ENCODE measurements at places on chromosomes 1 and 21. TPM values are rescaled to one million over a fixed set of nuclear protein-coding genes. Genes with fewer than 3 reads are reported as not detected.
A peak's percentile ranks its signal among the peaks of the same experiment; 100 is the strongest.

DNA sequence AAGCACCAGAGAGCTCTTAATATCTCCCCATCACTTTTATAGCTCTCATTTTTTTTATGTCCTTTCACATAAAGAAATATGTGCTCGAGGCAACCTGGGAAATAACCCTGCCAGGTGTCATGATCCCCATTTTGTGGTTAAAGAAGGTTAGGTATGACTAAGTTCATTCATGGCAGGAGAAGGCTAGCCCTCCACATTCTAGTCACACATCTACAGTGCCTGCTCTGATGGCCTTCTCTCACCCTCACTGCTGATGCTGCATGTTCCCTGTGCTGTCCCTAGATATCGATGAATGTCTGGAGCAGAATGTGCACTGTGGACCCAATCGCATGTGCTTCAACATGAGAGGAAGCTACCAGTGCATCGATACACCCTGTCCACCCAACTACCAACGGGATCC lies 187.5 kb downstream of the TPR start:
- peak; percentile 5 for DNase-seq

Gene CCDC27
- not detected for total RNA-seq

Gene SLC26A9
- not detected for total RNA-seq

Gene GBP6
- 0.53 TPM for total RNA-seq

Gene SERPINC1
- total RNA-seq, result not detected

DNA sequence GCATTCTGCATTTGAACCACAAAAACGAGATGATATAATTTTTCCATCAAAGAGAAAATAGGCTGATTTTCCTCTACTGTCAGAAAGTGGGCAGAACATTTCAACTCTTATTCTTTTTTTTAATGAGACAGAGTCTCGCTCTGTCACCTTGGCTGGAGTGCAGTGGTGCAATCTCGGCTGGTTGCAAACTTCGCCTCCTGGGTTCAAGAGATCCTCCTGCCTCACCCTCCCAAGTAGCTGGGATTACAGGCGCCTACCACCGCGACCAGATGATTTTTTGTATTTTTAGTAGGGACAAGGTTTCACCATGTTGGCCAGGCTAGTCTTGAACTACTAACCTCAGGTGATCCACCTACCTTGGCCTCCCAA lies 11.6 kb downstream of the DSTYK start:
- DNase-seq, result peak; percentile 52

Gene RCSD1
- 59.9 TPM for total RNA-seq

- DNase-seq, result peak; percentile 72
Observed at GRCh38 chr1:243848858-243849420, 1.1 kb downstream of the AKT3 start.

Gene SSBP3
- 40.3 TPM for total RNA-seq

Gene DENND2C
- total RNA-seq, result 0.73 TPM

- DNase-seq, result peak; percentile 34
Observed at GRCh38 chr1:198519639-198520501, 20.6 kb downstream of the ATP6V1G3 start.

DNA sequence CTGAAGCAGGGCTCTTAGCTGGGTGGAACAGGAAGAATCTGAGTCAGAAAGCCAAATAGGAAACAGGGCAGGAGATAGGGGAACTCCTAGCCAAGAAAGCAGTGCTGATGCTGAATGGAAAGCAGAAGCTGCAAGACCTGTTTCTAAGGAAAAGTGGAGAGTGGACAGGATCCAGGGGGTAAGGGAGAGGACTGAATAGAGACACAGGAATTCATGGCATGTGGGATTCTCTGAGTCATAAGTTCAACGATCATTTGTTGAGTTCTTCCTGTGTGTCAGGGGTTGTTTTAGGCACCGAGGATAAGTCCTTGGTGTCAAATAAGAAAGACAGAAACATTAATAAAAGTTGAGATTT lies 153.8 kb upstream of the FGGY start:
- no peak for DNase-seq

DNA sequence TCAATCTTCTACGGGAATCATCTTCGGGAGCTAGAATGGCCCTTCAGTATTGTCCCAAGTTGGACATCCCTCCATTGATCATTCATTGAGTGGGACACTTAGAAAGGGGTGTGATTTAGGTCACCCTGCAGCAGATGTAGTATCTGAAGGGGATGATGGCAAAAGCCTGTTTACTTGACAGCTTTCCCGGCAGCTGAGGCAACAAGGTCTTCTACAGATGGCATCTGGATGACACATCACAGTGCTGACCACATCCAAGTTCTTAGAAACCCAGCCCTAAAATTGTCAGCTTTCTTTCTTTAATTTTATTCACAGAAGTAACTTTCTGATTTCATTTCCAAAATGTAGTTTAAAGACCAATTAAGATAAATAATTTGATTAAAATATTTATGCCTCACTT lies 150.3 kb downstream of the AMY1C start:
- DNase-seq, result no peak

- no peak for DNase-seq
Observed at GRCh38 chr1:3226701-3227350, 157.8 kb downstream of the PRDM16 start.

GRCh38 chr1:208309771-208310170 lies 65.6 kb upstream of the PLXNA2 start:
- no peak for DNase-seq

GRCh38 chr1:162699366-162699765 lies 67.1 kb downstream of the DDR2 start:
- no peak for DNase-seq

DNA sequence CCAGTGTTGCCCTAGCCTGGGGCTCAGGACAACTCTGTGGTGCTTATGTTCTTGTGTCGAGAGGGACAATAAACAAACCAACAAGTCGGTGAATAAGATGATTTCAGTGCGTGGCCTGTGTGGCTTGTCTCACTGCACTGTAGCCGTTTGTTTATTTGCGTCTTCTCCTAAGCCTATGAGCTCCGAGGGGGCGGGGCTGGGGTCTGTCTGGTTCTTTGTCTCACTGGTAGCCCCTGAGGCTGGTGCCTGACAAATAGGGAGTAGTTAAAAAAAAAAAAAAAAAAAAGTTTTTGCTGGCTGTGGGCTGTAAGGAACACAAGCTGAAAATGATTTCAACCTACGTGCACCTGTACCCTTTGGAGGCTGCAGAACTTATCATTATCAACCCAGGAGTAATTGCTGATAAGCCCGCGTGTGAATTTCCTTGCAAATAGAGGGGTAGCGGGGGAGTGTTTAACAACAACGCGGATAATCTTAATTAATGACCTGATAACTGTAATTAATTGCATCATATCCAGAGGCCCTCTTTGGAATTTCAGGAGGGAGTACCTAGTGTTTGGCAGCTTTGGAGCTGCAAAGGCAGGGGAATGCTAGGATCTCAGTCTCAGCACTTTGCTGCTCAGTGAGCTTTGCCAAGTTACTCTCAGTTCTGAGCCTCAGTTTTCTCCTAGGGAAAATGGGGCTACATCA lies 925 bp upstream of the ARHGEF10L start:
- no peak for DNase-seq

Gene VWA5B1
- not detected for total RNA-seq

Gene ODF2L
- 27.3 TPM for total RNA-seq

Gene HCRTR1
- not detected for total RNA-seq

DNA sequence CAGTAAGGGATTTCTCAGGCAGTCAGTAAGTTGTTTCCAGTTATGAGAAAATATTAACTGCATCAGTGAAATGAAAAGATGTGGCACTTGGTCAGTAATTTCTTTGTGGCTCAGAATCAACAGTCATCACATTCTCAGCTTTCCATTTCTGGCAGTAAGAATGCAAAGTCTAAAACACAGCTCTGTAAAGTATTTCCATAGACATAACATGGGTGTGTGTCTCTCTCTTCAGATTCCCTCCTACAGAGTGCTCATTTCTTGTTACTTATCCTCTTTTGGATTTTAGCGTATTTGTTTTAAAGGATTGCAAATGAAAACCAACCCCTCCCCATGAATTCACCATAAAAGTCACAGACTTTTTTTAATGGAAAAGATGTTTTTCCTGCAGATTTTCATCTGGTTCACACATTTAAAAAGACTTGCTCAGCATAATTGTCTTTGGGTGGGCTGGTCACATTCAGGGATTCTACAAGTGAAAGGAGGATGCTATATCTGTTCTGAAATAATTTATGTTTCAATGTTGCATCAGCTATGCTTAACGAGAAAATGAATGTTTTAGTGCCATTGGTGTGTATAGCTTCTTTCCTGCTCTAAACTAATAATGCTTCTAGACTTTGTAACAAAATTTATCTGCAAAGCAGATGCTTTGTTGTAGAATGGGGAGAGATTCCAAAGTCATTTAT lies 34.6 kb upstream of the CD55 start:
- DNase-seq, result no peak

- DNase-seq, result peak; percentile 5
Observed at GRCh38 chr1:44798481-44799365, 1.5 kb upstream of the PLK3 start.

GRCh38 chr21:15788847-15789523 lies 59.2 kb downstream of the USP25 start:
- DNase-seq, result no peak

Gene EPS15
- total RNA-seq, result 59.6 TPM

GRCh38 chr1:22846458-22846857 lies 126.2 kb downstream of the LACTBL1 start:
- peak; percentile 40 for DNase-seq
